Effector memory CD8-positive, alpha-beta T cell (primary cell): ENCODE measurements at places on chromosomes 4 and X.

GRCh38 chr4:82594456-82594855 lies 32.7 kb upstream of the TMEM150C start:
- DNase-seq: no peak
- H3K27me3 ChIP-seq: peaks cover 34% of the 10 kb centered on the region
- H3K4me3 ChIP-seq: no peak overlapping the region
- no peaks in the 10 kb centered on the region for H3K4me1 ChIP-seq

GRCh38 chr4:137819964-137820383 lies 287.7 kb upstream of the PCDH18 start:
- no peak overlapping the region for H3K4me3 ChIP-seq
- H3K36me3 ChIP-seq: no peaks in the 10 kb centered on the region
- no peaks in the 10 kb centered on the region for H3K27me3 ChIP-seq
- H3K4me1 ChIP-seq: no peaks in the 10 kb centered on the region
- no peak overlapping the region for H3K27ac ChIP-seq

GRCh38 chr4:24993551-24994080 lies 37.1 kb downstream of the LGI2 start:
- H3K4me3 ChIP-seq: no peak overlapping the region
- DNase-seq: no peak
- H3K36me3 ChIP-seq: no peaks in the 10 kb centered on the region
- H3K27me3 ChIP-seq: peaks cover 17% of the 10 kb centered on the region
- no peaks in the 10 kb centered on the region for H3K4me1 ChIP-seq

DNA sequence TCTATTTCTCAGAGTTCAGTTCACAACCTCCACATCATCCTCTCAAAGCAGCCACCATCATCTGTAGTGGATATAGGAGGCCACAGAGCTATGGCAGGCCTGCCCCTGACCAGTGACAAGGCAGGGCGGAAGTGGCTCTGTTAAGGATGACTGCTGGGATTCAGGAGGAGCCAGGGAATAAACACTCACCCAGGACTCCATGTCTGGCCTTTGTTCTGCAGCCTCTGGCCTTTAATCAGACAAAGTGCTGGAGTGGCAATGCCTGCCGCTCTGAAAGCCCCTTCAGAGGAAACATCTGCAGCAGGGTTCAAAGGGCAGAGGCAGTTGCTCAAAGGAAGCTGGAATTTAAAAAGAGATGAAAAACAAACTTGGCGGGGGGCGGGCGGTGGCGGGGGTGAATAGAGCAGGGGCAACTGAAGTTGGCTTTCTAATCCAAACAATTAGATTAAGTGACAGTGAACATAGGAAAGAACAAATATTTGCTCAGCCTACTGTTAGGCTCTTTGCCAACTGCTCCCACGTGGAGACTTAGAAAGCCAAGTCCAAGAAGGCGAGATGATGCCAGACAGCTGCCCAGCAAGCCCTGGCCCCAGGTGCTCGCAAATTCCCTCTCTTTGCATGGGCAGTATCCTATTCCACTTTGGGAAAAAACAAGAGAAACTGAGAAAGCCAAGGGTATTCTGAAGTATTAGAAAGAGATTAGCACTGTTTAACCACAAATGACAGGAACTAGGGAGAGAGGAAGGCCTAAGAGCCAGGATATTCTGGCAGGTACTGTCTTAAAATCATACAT lies 5.5 kb downstream of the MPP1 start:
- no peak for DNase-seq
- peaks cover 3% of the 10 kb centered on the region for H3K4me1 ChIP-seq
- peaks cover 6% of the 10 kb centered on the region for H3K36me3 ChIP-seq
- H3K4me3 ChIP-seq: no peak overlapping the region
- H3K27me3 ChIP-seq: no peaks in the 10 kb centered on the region

DNA sequence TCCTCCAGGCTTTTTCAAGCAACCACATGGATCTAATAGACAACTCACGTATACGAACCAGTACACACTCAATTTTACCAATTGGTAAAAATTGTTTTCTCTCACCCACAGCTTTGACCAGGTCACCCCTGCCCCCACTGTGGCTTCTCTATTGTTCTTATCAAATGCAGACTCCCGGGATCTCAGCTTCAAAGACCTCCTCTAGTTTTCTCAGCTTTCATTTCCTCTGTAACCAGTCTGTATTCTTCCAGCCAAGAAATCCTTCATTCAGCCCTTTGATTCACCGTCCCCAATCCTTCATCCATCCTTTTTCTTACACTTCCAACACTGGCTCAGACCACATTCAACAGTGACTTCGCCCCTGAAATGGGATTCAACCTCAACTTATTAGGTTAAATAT lies 120.7 kb downstream of the CORIN start:
- no peak for DNase-seq
- H3K27me3 ChIP-seq: peaks cover 49% of the 10 kb centered on the region

DNA sequence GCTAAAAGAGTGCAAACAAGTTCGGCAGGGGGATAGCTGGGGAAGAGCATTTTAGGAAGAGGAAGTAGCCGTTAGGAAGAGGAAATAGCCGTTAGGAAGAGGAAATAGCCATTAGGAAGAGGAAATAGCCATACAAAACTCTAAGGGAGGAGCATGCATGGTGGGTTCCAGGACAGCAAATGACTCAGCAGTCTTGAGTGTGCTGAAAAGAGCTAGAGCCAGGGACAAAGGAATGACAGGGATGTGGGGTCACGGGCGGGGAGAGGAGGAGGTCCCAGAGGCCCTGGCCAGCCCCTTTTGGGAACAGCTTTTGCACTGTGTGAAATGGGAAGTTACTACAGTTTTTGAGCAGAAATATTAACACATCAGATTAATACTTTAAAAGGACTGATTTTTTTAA lies 882.6 kb downstream of the TRIML1 start:
- no peak overlapping the region for H3K27ac ChIP-seq
- no peaks in the 10 kb centered on the region for H3K27me3 ChIP-seq
- DNase-seq: no peak
- H3K4me1 ChIP-seq: no peaks in the 10 kb centered on the region
- no peaks in the 10 kb centered on the region for H3K36me3 ChIP-seq
